ENCODE measurements at places on chromosomes 16 and 17. TPM values are rescaled to one million over a fixed set of nuclear protein-coding genes. Genes with fewer than 3 reads are reported as not detected.

Gene OTOP3
- not detected for total RNA-seq

GRCh38 chr17:44995436-44996001 is 27.4 kb upstream of the C1QL1 start:
- no peak for DNase-seq
- peaks cover 29% of the 10 kb centered on the region for H3K27me3 ChIP-seq
- no peak overlapping the region for H3K4me3 ChIP-seq
- H3K27ac ChIP-seq: no peak overlapping the region
- H3K4me1 ChIP-seq: no peaks in the 10 kb centered on the region

Gene TMEM114
- not detected for total RNA-seq

Gene SEZ6L2
- 1.8 TPM for total RNA-seq

Gene DOC2B
- total RNA-seq: not detected

Gene C1QL1
- total RNA-seq: 1.3 TPM

Gene TMUB2
- 36.2 TPM for total RNA-seq

Gene HSD17B1
- total RNA-seq: 2.6 TPM

- no peak overlapping the region for H3K27ac ChIP-seq
- no peaks in the 10 kb centered on the region for H3K27me3 ChIP-seq
- no peak for DNase-seq
- no peaks in the 10 kb centered on the region for H3K36me3 ChIP-seq
Measured at GRCh38 chr16:68100488-68100887, 15.3 kb downstream of the NFATC3 start.

Gene NKIRAS2
- total RNA-seq: 18.8 TPM
